ENCODE measurements at places on chromosomes 2 and 18.

- no peak for DNase-seq
These were observed 316.8 kb upstream of the KCNH7 start for GRCh38 chr2:163155279-163155883.

DNA sequence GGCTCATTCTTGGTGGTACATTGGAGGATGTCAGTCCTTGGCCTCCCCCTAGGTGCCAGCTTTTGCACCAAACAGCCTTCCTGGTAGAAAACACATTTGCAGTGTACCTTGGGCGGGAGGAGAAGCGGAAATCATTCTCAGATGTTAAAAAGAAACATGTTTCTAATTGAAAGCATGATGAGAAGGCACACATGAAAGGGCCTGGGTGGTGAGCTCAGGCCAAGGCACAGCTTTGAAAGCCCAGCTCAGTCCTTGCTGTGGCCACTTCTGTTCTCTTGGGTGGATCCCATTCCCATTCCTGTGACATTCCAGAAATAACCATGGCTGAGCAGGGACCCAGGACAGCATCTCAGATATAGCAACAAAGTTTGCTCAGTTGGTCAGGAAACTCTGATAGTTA, 71.5 kb downstream of the LTBP1 start:
- no peak for DNase-seq

GRCh38 chr2:201715459-201715858, 17.0 kb upstream of the MPP4 start:
- no peak for DNase-seq

DNA sequence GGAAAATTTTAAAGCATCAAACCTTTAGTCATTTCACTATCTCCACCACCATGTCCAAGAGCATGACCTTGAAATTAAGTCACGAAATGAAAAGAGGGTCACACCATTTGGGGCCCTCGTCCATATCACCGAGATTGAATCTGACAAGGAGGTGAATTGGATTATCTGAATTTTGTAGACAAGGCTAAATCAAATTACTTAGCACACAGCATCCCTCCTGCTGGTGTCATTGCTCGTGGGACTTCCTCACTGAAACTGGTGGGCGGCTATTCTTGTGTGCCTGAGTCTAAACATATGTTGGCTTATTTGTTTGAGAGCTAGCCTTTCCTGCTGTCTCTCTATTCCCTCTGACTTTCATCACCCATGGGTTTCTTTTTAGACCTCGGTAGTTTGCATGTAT, 64.6 kb upstream of the CNGA3 start:
- DNase-seq = no peak

DNA sequence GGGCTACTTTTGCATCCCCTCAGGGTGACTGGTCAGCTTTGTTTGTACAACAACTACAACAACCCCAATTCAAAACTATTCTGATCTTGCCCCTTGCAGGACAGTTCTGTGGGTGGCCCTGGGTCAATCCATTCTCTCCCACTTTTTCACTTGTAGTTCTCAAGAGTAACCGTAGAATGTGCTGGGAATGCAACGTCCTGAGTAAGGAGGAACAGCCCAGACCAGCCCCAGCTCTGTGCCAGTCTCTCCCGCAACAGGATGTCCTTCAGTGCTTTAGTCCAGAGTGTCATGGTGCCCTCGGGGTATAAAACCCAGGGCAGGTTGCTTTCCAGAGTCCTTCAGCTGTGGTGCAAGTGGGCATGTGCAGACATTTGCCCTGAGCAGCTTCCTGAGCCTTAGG, 22.1 kb upstream of the TEX51 start:
- DNase-seq = no peak

DNA sequence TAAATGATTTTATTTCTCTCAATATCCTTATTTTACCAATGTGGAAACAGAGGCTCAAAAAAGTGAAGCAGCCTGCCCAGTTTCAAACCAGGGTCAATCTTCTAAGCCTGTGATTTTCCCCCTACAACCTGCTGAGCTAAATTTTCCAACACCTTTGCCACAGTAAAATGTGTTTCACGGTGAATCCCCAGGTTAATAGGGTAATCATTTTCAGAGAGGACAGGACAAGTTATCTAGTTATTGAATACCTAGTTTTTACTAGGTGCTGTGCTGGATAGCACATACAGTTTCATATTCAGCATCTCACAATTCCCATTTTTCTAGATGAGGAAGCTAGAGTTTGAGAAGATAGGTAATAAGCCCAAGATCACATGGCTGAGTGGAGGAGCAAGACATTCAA, 236.6 kb downstream of the PTH2R start:
- DNase-seq = no peak

DNA sequence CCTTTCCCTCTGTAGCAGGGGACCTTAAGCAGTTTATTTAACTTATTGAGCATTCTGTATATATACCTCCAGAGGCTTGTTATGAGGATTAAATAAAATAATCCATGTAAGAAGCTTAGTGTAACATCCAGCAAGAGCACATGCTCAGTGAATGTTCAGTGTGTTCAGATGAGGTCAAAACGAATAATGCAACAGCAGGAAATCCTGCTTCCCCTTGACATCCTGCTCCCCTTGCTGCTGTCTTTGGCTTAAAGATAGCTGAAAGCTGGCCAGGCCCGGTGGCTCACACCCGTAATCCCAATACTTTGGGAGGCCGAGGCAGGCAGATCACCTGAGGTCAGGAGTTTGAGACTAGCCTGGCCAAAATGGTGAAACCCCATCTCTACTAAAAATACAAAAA, 68.7 kb downstream of the COL4A4 start:
- no peak for DNase-seq

DNA sequence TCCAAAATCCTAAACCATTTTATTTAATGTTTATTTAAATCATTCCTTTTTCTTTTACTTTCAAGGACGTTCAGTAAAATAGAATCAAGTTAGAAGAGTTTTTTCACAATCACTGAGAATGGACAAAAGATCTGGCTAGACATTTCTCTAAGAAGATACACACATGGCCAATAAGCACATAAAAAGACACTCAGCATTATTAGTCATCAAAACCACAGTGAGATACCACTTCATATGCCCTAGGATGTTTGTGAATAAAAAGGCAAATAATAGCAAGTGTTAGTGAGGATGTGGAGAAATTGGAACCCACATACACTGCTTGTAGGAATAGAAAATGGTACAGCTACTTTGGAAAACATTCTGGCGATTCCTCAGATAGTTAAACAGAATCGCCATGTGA, 76.1 kb downstream of the RHBDD1 start:
- DNase-seq = no peak

GRCh38 chr18:40075616-40076015, 1879.4 kb upstream of the PIK3C3 start:
- DNase-seq = no peak

- DNase-seq = no peak
These were observed 149.2 kb downstream of the ARHGAP28 start for GRCh38 chr18:6878556-6879297.

- no peak for DNase-seq
These were observed 46.3 kb upstream of the CREB1 start for GRCh38 chr2:207483477-207483876.

GRCh38 chr18:64974391-64975125, 776.3 kb upstream of the CDH7 start:
- DNase-seq = no peak

DNA sequence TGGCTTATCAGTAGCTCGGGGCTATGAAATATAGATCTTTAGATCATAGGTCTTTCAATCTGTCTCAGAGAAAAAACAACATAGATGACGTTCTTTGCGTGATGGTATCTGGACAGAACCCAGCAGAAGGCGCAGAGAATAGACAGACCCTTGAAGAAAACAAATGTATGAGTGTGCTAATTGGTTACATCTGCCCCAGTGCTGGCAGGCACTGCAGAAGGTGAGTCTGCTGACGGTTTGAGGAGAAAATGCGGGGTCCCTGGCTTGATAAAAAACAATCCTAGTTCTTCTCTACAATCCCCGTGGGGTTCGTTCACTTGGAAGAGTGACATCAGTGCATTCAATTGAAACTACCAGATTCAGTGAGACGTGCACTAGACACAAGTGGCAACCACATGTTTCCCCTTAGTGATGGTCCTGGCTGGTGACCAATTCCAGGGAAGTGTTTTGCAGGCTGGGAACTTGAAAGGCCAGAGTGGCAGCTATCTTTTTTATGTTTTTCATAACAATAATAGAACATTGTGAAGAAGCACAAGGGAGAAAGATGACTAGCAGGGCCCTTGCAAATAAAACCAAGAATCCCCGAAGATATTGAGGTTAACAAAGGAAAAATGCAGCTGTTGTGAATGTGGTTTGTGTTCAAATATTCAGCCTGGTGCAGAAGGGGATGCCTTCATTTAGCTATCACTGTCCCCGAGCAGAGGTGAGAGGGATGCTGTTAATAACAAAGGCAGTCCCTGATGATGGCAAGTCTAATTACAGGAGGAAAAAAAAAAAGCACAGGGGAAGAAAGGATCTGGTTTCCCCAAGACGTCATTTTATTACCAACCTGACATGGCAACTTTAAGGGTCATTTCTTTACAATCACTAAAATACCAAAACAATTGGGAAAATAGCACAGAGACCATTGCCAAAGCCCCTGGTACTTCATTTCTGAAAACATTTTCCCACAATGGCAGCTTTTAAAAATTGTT, 337.6 kb upstream of the FIGN start:
- no peak for DNase-seq

GRCh38 chr2:30034052-30034775, 112.6 kb upstream of the YPEL5 start:
- DNase-seq = no peak

- no peak for DNase-seq
These were observed 1960.5 kb upstream of the PIK3C3 start for GRCh38 chr18:39994498-39994897.

GRCh38 chr2:212811921-212812320, 273.3 kb upstream of the ERBB4 start:
- DNase-seq = no peak

DNA sequence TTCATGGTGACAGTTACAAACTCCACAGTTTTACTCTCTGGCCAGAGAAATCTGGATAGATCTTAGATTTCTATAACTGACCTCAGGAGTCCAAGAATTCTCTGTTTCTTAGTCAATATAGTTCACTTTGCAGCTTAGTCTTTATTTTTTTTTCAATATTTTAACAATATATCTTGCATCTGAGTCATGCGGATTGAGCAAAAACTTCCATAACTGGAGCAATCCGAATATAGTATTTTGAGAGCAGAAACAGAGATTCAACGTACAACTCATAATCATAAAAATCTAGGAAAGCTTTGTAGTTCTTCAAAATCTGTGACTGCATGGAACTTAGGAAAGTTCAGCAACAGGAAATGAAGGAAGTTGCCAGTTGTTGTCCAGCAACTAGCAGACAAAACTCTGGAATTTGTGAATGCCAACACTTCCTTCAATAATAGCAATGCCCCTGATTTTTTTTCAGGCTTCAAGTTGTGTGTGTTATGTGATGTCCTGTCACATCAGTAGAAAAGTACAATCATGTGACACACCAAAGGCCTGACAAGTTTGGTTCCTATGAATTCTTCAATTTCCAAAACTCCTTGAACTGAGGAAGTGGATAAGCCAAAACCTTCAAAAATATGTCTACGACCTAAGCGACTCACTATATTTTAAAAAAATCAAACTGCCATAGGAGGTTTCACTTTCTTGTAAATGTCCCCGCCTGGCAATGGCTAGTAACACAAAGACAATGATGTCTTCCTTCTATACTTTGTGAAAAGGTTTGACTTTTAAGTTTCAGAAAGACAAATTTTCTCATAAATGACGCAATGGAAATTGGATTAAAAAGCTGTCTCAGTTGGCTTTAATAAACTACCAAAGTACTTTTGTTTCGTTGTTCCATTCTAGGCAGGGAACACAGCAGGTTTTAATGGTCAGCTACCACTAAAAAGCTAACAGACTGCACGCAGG, 510.6 kb downstream of the ERBB4 start:
- peak; percentile 66 for DNase-seq

GRCh38 chr2:23452372-23452771, 67.4 kb downstream of the KLHL29 start:
- DNase-seq = no peak

- no peak for DNase-seq
These were observed 43.5 kb downstream of the PDCL3 start for GRCh38 chr2:100606332-100606725.

- DNase-seq = peak; percentile 33
These were observed 369.1 kb downstream of the ZNF521 start for GRCh38 chr18:24982831-24983230.

GRCh38 chr2:29607038-29607420, 314.4 kb downstream of the ALK start:
- no peak for DNase-seq

DNA sequence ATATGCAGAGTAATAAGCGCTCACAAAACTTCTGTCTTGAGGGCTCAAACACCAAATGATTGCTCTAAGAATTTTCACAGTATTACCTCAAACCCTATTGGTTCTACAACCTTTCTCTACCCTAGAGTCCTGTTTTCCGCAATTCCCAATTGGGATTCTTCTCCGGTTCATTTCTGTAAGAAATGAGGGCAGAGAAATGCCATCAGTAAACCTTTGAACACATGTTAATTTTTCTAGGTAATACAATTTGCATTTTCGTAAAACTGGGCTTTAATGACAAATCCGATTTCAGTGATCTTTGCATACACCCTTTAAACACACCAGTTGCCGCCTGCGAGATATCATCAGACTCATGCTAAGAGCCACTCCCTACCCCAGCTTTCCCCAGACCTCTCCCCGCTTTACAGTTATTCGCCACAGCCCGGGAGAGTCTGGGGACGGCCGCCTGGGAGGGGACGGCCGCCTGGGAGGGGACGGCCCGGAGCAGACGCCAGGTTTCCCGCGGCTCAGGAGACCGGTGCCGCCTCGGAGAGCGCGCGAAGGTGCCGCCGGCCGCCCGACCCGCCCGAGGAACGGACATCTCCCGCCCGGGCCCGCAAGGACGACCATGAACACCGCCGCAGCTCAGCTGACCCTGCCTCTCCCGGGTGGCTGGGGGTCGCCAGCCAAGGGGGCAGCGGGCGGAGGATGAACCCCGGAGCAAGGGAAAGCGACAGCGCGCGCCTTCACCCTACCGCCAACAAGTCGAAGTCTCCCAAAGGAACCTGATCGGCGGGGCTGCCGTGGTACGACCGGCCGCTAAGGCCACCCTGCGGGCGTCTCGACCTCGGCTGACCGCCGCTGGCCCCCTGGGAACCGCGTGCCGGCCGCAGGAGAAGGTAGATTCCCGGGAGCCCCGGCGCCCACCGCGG, 463 bp downstream of the SMC6 start:
- DNase-seq = peak; percentile 9

- DNase-seq = no peak
These were observed 84.9 kb upstream of the HPCAL1 start for GRCh38 chr2:10217489-10218435.

- DNase-seq = no peak
These were observed 46.4 kb upstream of the MRPL33 start for GRCh38 chr2:27724905-27725701.
